ENCODE measurements at places on chromosomes 12 and 14.

- DNase-seq, result no peak
Observed at GRCh38 chr12:13304924-13305323, 108.4 kb downstream of the EMP1 start.

DNA sequence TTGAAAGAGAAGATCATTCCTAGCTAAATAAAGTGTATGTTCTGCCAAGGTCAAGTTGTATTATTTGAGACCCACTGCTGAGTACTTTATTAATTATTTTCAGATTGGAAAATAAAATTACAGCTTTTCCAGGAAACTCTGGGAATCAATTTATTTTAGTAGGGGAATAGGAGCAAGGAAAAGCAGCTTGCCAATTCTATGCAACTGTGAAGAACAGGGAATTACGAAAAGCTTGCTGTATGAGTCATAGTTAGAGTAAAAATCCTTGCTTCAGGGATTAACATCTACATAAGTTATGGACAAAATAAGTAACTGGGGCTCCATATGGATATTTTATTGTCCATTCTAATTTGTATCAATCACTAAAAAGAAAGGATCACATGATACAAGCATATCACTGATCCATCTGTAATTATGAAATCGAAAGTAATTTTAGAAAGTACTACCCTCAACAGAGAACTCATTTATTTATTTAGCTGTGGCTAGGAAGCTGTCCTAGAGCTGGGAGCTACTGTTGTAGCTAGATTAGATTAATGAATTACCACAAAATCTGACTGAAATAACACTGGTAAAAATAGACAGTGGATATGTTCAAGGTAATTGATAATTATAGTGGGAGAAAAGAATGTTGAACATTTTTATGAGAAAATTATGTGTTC, 303.5 kb upstream of the NPAS3 start:
- no peak for DNase-seq

GRCh38 chr14:49774106-49774505, 6.2 kb downstream of the KLHDC2 start:
- no peak for DNase-seq

DNA sequence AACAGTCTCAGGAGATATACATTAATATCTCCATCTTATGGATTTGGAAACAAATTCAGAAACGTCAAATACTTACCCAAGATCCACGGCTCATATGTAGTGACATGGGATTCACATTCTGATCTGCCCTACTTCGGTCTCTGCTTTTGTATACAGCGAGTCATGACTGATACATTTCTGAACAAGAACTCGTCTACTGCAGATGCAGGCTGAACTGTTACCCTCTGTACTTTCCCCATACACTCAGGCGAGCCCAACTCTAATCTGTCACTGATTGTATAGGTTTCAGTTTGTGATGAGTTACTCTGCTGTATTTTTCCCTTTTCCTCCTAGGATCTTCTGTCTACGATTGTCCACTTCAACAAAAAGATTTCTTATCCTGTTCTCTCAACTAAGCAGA, 441.6 kb downstream of the CCDC91 start:
- no peak for DNase-seq

GRCh38 chr14:77980475-77981321, 180.8 kb downstream of the ADCK1 start:
- no peak for DNase-seq

DNA sequence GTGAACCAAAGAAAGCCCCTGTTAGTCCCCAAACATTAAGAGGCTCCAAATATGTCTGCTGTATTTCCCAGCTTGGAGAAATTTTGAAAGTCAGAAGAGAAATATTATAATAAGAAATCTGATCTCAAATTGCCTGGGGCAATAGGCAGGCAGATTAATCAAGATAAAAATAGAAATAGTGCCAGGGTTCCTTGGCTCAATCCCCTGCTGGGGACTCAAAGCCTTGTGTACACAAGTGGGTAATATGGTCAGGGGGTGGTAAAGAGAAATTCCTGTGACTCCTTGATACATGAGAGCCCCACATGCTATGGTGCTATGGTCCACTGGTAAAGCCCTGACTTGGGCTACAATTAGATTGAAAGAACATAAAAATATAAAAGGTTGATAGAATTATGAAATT, 41.3 kb upstream of the ARID2 start:
- no peak for DNase-seq

GRCh38 chr14:100156776-100157175, 2.7 kb downstream of the DEGS2 start:
- DNase-seq, result no peak

GRCh38 chr12:115597157-115597712, 680.3 kb downstream of the MED13L start:
- DNase-seq, result peak; percentile 28

GRCh38 chr12:131348646-131349045, 362.2 kb upstream of the SFSWAP start:
- no peak for DNase-seq

GRCh38 chr14:91387169-91387835, 30.3 kb downstream of the CCDC88C start:
- DNase-seq, result no peak

DNA sequence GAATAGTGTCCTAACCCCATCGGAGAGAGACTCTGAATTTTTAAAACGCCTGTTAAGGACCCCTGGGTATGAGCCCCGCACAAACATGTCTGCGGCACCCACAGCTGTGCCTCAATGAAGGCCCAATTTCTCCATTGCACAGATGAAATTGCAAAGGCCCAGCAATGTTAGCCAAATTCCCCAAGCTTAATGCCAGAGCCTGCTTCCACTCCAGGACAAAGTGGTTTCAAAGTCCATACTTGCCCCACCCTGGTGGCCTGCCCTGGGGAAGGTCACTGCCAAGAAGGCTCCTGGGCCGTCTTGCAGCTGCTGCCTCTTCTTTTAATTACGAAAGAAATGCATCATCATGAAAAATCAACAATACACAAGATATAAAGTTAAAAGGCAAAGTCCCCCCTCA, 1179.7 kb downstream of the VRK1 start:
- DNase-seq, result peak; percentile 17

DNA sequence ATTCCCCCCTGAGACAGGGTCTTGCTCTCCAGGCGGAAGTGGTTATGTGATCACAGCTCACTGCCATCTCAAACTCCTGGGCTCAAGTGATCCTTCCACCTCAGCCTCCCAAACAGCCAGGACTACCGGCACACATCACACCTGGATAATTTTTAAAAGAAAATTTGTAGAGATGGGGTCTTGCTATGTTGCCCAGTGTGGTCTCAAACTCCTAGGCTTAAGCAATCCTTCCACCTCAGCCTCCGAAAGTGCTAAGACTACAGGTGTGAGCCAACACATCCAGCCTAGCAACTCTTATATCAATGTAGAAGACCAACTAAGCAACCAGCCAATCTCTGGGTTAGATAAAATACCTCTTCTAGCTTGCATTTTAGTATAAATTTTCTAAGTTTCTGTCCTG, 297.2 kb downstream of the MED13L start:
- DNase-seq, result no peak

DNA sequence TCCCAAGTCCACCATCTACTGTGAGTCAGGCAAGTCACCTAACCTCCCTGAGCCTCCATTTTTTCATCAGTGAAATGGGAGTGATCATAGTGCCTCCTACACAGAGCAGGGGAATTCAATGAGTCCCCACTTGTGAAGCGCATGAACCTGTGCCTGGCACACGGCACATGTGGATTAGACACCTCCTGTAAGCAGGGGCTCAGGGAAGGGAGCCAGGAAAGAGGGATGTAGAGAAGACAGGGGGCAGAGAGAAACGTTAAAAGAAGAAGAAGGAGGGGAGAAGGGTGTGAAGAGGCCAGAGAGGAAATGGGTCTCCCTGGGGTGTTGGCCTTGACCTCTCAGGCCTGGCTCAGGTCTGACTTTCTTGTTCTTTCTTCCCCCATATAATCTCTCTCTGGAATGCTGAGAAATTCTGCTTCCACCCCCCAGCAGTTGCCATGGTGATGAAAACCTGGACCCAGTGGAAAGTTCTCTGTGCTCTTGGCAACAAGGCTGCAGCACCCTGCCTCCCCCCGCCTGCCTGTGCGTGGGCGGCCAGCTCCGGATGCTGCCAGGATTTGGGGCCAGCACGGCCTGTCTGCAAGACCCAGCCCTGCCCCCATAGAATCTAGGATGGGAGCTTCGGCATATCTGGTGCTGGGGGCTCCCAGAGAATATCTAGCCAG, 94.5 kb downstream of the CALM1 start:
- DNase-seq, result no peak

DNA sequence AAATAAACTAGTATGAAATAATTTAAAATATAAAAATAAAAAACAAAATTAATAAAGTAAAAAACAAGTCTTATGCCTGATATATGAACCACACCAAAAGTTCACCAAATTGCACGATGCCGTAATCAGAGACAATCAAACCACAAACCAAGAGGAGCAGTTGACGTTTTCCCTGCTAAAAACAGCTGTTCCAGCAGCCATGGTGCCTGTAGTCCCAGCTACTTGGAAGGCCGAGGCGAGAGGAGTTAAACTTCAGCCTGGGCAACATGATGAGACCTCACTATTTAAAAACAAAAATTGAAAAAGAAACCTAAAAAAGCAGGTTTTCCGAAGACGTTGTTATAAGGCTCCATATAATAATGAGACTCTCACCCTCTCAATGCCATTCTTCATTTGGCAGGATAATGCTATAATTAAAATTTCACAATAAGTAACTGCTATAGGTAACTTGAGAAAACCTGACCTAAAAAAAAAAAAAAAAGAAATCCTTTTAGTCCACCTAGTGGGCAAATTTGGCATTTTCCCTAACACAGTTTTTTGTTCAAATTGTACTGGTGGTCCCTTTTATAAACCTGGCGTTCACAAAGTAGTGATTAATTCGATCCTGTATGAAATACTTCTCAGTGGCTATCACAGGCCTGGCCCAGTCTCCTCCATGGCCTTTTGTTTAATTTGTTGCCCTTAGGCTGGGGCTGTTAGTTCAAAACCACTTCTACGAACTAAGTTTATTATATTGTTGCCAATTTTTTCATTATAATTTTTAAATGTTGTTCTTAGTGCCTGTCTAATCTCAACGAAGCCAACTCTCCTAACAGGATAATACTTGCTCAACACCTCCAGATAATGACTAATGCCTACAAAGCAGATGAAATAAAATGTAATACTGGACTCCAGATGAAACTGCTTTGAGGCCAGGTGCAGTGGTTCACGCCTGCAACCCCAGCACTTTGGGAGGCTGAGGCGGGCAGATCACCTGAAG, 62.1 kb downstream of the TNFAIP2 start:
- peak; percentile 5 for DNase-seq

DNA sequence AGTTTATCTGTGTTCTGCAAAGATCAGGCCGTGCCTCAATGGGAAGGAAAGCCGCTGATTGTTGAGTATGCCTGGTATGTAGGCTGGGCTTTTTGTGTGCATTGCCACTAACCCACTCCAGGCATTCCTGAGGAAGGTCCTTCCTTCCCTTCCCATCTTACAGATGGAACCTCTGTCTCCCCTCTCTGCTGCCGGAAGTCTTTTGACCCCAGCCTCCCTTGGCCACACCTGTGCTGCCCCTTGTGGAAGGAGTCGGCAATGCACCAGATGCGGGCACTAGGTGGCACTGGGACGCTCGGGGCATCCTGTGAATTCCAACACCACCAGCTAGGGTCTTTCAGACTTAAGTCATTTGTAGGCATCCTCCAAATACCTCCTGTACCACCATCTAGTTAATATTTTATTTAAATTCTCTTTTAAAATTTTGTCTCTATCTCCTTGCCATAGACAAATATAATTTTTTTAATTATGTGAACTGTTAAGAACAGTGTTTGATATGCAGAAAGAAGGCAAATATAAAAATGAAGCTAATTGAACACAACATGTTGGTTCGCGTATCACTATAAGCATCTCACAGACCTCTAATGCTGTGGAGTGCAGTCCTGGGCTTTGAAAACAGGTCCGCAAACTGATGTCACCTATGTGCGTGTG, 99.6 kb downstream of the RIN3 start:
- DNase-seq, result peak; percentile 67

DNA sequence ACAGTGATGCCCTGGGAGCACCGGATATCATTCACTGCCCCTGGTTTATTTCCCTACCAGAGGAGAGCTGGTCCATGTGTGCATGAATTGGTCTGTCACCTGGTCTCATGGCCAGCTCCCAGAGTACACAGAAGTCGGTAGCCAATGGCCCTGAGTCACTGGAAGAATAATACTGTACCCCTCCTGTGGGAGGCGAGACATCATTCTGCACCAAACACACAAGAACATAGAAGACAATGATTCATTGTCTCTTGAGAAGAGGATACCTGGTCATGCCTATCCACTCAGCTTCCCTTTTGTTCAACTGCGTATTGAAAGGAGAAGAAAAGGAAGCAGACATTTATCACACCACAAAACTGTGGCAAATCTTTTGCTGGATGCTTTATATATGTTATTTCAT, 216.2 kb downstream of the DPF3 start:
- DNase-seq, result no peak

DNA sequence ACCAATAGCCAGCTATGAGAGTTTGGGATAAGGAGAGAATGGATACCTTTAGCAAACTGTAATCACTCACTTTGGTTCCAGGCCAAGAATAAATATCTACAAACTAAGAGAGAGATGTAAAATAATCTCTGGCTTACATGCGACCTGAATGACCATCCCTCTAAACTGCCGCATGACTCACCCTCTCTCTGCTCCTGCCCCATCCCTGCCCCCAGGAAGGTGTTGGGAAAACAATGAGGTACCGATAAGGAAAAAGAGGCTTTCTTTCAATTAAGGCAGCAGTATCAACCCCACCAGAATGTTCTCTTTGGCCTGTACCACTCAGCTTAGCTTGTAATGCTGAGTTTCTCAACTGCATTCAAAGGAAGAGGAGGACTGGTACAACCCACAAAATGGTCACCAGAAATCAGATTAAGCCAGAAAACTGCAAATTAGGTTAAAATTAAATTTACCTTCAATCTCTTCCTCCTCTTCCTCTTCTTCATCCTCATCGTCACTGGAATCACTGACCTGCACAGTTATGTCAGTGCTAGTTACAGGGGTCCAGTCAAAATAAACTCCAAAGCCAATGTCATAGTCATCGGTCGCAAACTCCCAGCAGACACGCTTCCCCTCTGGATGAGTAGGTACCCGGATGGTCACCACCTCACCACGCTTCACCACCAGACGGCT, 22.0 kb downstream of the GSTZ1 start:
- DNase-seq, result no peak

DNA sequence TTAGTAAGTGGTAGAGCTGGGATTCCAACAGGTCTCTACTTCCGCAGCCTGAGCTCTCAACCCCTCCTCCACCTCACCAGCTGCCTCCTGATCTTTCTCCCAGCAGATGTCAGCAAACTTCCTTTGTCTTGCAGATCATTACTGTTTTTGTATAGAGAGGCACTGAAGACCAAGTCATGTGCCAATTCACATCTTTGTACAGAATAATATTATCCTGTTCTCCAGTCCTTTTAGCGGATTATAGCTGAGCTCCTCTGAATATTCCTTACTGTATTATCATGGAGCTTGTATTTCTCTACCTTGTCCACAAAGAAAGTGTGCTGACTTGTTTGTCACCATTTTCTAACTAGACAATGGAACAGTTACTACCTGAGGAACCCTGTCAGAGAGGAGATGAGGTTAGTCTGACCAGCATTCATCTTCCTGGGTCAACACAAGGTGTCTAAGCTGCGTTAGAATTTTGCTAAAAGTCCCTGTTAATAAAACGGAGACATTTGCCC, 142.3 kb upstream of the ARHGAP5 start:
- no peak for DNase-seq
